ENCODE measurements at places on chromosomes 4 and X.

DNA sequence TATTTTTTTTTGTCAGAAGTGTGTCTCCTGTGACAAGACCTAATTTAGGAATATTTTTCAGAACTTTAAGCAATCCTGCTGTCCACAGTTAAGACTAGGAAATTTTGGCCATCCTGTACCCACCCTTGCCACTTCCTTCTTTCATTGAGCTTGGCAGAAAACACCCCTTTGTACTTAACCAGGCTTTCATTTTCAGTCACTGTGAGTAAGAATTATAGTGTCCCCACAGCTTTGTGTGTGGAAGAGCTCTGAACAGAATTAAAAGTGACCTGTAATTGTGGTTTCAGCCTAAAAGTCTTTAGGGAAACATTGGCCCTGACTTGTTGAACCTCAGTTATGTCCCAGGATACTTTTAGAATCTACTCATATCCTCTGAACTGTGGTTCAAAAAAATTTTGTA is 153.7 kb upstream of the BMP3 start:
- no peaks in the 10 kb centered on the region for H3K36me3 ChIP-seq
- no peak for DNase-seq
- no peaks in the 10 kb centered on the region for H3K4me1 ChIP-seq
- no peaks in the 10 kb centered on the region for H3K27me3 ChIP-seq

DNA sequence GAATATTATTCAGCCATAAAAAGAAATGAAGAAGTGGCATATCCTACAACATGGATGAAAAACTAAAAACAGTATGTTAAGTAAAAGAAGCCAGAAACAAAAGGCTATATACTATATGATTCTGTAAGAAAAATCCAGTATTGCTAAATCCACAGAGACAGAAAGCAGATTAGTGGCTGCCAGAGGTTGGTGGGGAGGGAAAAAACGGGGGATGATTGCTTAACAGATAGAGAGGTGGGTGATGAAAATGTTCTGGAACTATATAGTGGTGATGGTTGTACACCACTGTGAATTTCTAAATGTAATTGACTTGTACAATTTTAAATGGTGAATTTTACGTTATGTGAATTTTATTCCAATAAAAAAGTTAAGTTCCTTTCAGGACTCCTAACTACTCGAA is 157.6 kb upstream of the SH3RF1 start:
- no peak overlapping the region for H3K4me3 ChIP-seq
- no peaks in the 10 kb centered on the region for H3K4me1 ChIP-seq
- DNase-seq, result no peak
- H3K27ac ChIP-seq, result no peak overlapping the region
- no peaks in the 10 kb centered on the region for H3K36me3 ChIP-seq
- no peaks in the 10 kb centered on the region for H3K27me3 ChIP-seq

DNA sequence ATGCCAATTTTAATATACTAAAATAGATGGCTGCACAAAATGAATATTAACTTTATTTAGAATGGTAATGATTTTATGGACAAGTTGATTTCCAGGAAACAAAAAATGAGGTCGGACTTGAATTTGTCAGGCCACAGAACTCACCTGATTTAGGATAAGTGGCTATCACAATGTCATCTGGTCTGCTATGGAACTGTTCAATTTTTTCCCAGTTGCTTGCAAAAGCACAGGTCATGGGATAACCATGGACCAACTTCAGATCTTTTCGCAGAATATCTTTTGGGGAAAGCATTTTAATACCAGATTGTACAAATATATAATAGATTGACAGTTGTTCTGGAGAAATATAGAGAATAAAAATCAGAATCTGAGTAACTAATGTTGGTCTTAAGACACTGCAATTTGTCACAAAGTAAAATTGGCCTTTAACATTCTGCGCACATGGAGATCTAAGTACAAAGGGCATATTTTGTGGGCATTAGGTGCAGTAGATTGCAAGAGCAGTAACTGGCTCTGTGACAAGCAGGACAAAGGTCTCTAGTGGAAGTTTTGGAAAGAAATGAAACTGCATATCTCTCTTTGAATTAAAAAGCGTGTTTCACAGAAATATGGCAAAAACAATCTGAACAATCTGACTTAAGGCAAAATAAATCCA is 5.4 kb downstream of the SULT1B1 start:
- H3K27ac ChIP-seq, result peak overlapping the region; percentile 5
- H3K4me1 ChIP-seq, result no peaks in the 10 kb centered on the region
- H3K4me3 ChIP-seq, result peak overlapping the region; percentile 15
- no peak for DNase-seq
- no peaks in the 10 kb centered on the region for H3K36me3 ChIP-seq

DNA sequence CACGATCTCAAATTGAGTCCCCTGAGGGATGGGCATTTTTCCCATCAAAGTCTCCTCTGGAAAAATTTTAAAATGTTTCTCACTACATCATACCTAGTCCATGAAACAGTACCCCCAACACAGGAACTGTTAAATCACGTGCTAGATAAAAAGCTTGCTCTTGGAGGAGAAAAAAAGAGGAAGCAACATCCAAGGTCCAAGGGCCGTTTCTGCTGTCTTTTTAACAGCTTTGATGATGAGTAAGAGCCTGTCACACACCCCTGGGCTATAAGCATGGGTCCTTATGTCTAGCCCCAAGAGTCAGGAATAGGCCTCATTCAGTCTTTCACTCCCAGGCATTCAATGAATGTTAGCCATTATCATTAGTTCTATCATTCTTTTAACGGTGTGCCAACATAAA is 128.9 kb downstream of the SH3KBP1 start:
- H3K27ac ChIP-seq, result no peak overlapping the region
- H3K4me3 ChIP-seq, result no peak overlapping the region
- no peaks in the 10 kb centered on the region for H3K27me3 ChIP-seq
- H3K4me1 ChIP-seq, result peaks cover 9% of the 10 kb centered on the region
